ENCODE measurements at places on chromosomes 11 and 22.

- DNase-seq = no peak
Measured at GRCh38 chr11:8925711-8926110, 7.0 kb downstream of the C11orf16 start.

DNA sequence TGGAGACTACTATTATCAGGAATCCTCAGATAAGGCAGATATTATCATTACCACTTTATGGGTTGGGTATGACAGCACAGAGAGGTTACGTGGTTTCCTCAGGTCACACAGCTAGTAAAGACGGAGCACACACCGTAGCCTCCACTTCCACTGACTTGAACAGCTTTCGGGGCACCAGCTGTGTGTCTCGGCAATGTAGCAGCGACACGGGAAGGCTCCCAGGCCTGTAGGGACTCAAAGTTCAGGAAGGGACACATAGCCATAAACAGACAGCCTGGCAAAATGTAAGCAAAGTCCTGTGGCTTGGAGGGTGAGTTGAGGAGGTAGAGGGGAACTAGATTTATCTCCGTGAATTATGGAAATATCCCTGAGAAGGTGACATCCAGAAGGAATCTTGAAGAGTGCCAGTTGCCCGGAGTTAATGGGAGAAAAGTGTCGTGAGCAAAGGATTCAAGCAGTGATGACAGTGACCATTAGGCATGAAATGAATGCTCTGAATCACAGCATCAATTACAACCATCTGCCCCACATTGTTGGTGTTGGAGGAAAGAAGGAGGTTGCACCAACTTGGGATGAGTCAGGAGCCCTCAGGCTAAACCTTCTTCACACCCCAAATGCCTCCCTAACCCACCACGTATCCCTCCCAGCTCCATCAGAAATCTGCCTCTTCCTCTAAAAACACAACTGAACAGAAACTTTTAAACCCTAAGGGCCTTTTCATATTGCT lies 106.7 kb upstream of the ASPHD2 start:
- DNase-seq = no peak

GRCh38 chr22:50304528-50305392 lies 2.7 kb downstream of the PLXNB2 start:
- DNase-seq = no peak

DNA sequence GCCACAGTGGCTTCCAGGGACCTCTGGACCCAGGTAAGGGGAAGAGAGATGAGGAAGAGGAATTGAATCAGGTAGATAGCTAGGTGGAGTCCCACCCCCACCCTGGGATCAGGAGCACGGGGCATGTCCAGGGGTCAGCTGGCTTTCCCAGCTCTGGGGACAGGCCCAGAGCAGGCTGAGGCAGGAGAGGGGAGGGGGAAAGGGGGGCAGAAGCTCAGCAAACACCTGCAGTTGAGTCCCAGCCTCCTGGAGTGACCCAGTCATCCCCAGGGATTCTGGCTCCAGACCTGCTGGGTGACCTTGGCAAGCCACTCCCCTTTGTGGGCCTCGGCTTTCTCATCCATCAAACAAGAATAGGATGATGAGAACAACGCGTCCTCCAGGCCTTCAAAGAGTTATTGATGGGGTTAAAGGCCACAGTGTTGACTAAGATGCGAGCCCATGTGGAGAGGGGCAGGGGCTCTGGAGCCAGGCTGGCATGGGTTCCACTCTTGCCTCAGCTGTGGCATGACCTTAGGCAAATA lies 16.0 kb downstream of the STARD10 start:
- DNase-seq = no peak

DNA sequence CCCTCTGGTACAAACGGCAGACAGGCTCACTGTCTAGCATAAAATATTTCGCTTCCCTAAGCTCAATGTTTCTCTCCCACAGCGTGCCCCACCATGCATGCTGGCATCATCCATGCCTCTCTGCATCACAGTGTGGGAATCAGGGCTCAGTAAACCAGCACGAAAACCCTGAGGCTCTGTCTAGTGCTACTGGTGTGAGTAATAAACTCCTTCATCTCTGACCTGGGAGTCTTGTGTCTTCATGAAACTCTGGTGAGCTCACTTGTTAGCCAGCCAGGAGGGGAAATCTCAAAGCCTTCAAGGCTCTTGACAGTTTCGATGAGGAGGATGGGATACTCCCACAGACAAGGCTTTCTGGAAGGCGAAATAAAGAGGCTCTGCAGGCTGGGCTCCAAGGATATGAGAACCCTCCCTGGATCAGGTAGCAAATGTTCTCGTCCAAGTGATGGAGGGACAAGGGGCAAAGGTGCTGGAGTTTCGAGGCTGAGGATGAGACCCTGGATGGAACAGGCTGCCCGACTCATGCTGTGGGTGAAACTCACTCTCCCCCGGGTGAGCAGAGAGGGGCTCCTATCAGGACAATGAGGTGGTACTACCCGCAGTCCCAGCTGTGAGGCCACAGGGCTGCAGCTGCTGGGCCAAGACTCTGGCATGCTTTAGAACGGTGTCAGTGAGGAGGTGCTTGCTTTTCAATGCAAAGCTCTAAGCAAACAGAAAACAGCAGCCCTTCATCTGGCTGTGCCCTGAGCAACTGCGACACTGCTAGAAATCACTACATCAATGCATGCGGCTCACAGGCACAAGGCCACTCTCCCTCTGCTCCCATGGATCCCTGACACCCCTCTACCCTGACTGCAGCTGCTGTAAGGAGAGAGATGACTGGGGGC lies 69.3 kb downstream of the SHANK2 start:
- no peak for DNase-seq

DNA sequence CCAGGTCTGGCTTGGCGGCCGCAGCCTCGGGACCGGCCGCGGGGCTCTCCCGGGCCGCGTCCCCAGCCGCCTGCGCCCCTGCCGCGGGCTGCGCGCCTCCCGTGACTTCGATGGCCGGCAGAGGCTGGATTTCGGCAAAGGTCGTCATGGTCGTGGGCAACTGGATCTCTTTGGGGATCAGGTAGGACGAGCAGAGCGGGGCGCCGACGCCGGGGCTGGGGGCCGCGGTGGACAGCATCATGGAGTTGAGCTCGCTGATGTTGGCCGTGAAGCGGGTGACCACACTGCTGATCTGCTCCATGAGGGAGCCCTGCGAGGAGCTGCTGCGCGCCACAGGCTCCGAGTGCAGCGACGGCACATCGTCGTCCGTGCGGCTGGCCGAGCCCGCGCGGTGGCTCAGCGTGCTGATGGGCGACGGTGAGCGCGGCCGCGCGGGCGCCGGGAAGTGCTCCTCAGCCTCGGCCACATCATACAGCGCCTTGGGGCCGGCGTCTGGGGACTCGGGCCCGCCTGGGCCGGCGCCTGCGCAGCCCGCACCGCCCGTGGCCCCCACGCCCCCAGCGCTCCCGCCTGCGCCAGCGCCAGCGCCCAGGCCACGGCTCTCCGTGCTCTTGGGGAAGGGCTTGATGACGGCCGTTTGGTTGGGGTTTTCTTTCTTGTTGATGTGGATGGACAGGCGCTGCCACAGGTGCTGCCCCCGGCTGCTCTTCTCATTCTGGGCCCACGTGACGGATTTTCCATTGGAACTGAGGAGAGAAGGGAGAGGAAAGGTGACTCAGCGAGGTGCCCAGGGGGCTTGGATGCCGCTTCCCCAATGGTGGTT lies 171.4 kb upstream of the CTSC start:
- no peak for DNase-seq

DNA sequence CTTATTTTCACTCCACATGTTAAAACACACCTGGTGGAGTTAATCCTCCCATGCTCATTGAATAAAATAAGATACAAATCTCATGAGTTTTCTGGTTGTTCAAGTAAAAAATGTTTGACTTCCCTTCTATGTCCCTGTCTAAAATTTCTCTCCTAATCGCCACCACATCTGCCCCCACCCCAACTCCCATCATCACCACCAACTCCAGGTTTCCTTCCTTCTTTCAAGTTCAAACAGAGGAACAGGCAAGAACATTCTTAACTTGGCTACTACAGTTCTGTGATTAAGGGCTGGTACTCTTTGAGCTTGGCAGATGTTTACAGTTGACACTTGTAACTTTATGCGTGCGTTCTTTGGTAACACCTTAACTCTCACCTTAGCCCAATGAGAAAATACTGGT lies 9.1 kb upstream of the PSMA1 start:
- no peak for DNase-seq

DNA sequence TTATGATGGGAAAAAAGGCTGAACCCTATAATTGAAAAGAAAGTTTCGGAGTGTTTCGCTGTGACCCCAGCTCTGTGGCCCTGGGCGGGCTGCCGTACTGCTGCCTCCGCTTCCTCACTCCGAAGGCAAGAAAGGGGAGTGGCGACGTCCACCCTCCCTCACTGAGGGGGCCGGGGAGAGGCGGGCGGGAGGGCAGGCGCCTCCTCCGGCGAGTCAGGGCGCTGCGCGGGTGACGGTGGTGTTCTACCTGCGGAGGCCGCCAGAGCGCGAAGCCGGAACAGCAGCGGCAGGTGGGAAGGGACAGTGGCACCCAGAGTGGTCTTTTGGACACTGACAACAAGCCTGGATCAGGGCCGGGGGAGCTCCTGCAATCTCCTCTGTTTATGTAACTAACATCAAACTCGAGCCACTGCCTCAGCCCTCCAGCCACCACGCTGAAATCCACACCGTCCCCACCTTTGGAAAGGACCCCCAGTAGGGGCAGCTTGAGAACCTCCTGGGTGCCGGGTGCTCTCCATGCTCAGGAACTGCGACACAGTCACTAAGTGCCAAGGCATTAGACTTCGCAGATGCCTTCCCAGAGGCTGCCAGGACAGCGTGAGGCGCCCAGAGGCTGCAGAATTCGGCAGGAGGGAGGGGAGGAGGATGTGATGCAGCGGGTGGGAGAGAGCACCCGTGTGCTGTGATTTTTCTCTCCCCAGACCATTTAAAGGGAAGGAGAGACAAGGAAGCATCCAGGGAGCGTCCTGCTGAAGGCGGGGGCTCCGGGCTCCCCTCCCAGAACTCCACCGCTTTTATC lies 25.5 kb downstream of the BID start:
- DNase-seq = no peak

DNA sequence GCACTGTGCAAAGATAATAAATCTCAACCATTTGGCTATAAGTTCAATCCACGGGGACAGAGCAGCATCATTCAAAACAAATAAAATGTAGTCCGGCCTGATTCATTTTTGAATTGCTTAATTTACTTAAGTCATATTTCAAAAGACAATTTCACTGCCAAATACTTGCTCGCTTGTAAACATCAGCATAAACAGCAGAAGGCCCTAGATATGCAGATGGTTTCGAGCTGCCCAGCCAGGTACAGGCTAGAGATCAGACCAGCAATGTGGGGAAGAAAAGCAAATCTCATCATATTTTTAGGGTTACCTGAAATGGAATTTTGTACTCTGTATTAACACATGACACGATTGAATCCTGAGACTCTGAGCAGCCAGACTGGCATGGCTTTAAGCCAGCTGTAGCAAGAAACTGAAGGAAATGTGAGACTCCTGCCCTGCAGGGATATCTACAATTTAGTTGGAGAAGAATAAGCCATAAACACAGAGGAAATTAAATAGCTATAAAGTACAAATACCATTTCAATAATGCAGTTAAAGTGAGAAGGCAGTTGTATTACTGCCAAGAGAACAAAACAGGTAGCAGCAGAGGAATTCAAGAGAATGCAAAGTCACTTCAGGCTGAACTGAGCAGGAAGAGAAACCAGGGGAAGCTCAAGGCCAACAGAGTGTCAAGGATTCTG lies 440.3 kb downstream of the ETS1 start:
- no peak for DNase-seq

DNA sequence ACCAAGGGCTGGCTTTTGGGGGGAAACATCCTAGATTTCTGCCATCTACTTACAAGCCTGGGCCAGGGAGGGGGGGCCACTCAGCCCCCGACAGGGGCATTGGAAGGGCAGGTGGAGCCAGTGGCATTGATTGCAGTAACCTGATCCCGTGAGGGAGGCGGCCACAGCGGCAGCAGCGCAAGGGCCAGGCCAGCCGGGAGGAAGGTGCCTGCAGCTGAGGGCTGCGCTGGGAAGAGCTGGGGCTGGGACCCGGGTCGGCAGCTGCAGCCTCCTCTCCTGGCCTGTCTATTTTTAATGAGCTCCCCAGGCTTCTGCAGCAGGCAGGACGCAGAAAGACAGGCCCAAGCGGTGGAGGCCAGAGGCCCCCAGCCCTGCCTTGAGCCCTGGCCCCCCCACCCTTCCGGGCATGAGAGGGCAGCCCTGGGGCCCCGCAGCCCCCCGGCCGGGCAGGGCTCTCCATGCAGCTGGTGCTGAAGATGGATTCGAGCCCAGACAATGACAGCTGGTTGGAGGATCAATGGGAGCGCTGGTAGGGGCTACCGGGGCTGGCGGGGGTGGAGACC lies 10.6 kb downstream of the FREY1 start:
- DNase-seq = peak; percentile 75

- no peak for DNase-seq
Measured at GRCh38 chr11:85822814-85823213, 11.9 kb upstream of the SYTL2 start.

DNA sequence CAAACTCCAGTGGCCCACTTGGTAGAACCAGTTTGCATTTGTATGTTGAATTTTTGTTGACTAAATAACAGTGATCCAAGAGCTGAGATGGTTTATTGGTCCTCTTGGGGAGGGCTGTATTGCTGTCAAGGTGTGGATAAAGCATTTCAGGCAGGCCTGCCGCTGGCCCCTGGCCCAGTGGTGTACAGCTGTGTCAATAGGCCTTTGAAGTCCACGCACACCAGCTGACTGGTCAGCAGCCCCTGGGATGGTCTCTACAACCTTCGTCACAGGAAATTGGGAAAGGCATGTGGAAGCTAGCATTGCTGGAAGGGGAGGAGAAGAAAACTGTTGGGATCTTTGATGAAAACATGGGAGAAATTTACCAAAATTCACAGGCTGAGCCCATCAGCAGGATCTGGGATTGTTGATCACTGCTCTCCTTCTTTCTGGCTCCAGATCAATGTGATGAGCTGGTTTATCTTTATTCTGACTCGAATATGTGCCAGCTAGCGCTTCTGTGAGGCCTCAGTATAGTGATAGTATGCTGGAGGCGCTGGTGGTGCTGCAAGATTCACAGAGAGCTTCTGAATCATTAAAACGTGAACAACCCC lies 12.5 kb upstream of the E2F8 start:
- DNase-seq = no peak

DNA sequence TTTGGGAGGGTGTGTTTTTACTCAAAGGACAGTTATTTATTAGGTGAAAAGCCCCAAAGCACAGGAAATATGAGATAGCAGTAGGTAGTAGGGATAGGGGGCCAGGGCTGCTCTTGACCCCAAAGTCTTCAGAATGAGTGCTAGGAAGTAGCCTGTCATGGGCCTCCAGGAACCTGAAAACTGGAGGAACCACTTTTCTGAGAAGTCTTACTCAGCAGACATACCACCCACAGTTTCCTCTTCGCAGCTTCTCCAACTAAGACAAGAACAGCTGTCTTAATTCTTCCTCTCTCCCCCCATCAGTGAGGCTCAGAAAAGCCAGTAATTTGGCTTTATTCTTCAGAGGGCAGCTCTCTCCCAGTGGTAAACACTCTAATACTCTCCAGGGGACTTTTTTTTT lies 84.0 kb upstream of the CTSC start:
- DNase-seq = no peak

GRCh38 chr22:32736746-32737145 lies 64.8 kb upstream of the TIMP3 start:
- DNase-seq = no peak

- no peak for DNase-seq
Measured at GRCh38 chr22:28139961-28140360, 220.9 kb upstream of the PITPNB start.

- no peak for DNase-seq
Measured at GRCh38 chr11:108912581-108912980, 247.7 kb downstream of the DDX10 start.
